ENCODE measurements at places on chromosomes 3 and 15. TPM values are rescaled to one million over a fixed set of nuclear protein-coding genes. Genes with fewer than 3 reads are reported as not detected.

The RBPMS2 gene
- 1.4 TPM for total RNA-seq

- no peak for DNase-seq
Observed at GRCh38 chr15:77768521-77769078, 135.9 kb upstream of the LINGO1 start.

GRCh38 chr15:42845581-42845980 lies 75.0 kb downstream of the TTBK2 start:
- DNase-seq = no peak

DNA sequence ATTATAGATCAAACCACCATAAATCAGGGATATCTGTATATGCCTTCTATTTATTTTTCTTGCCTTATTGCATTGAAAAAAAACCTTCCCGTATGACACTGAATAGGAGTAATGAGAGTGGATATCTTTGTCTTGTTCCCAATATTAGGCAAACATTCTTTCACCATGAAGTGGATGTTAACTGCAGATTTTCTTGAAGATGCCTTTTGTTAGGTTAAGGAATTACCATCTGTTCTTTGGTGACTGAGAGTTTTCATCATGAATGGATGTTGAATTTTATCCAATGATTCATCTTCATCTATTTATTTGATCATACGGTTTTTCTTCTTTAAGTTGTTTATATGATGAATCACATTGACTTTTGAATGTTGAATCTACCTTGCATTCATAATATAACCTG lies 47.1 kb upstream of the MECOM start:
- no peak for DNase-seq
